Gastroesophageal sphincter (tissue), 4 donors: ENCODE measurements at places on chromosomes 1 and 21.

GRCh38 chr1:109271458-109271857 is 11.5 kb downstream of the PSRC1 start:
- no peak for ATAC-seq

GRCh38 chr21:36163750-36164741 is 7.4 kb downstream of the DOP1B start:
- no peak for ATAC-seq

GRCh38 chr1:53295726-53296116 is 32.1 kb downstream of the LRP8 start:
- ATAC-seq, result no peak

DNA sequence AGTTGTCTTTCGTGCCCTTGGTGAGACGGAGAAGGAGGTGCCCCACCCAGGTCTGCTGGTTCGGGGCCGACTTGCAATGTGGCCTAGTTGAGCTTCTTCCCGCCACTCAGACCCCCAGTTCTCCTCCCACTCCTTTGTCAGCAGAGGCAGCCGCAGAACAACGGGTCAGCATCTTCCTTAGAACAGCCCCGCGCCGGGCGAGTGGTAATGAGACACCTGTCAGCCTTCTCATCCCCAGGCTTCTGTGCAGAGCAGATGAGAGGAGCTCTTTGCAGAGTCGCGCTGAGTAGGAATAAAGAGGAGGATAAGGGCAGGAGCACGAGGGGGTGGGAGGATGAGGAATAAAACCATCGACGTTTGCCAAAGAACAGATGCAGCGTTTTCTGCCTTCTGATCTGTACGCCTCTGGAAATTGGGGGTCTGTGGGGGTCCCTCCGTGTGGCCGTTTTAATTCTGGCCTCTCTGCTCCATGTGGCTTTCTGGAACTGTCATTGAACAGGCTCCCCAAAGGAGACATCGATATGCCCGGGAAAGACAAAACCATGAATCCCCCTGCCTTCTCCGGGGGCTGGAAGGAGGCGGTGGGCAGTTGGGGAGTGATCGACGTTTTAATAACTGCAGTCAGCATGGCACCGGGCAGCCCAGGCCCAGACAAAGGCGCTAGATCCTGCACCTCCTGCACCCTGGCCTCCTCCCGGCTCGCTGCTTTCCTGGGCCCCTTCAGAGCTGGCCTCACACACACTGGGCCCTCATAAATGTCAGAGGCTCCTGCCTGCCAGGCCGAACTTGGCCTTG is 27.5 kb upstream of the IGSF21 start:
- ATAC-seq, result no peak

DNA sequence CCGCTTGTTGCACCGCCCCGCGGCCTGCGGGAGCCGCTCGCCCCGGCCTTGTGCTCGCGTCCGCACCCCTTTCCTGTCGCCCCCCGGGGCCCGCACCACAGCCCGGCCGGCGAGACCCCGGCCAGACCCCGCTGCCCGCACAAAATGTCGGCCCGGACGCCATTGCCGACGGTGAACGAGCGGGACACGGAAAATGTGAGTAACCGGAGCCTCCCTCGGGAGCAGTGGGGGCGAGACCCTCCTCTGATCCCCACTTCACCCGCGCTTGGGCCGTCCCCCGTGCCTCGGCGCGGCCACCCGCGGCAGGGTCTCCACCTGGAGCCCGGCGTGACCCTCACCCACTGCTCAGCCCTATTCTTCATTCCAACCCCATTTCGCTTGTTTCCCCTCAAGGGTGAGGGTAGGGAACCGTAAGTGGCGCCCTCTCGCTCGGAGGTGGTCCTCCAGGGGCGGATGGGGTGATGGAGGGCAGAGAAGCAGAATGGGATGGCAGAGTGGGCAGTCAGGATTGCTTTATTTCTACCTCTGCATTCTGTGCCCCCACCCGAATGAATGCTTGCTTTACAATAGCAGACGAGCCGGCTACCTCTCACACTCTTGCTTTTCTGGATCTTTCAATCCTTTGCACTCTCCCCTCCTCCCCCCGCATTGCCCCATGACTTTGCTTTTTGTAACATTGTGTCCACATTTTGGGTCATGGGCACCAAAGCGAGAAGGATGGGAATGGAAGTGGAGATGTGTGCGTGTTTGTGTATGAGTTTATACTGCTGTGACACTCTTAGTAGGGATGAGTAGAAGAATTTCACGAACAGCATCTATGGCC is 954 bp downstream of the MARK1 start:
- peak; percentile 10 for ATAC-seq

GRCh38 chr1:199038156-199038555 is 399.3 kb downstream of the PTPRC start:
- no peak for ATAC-seq

DNA sequence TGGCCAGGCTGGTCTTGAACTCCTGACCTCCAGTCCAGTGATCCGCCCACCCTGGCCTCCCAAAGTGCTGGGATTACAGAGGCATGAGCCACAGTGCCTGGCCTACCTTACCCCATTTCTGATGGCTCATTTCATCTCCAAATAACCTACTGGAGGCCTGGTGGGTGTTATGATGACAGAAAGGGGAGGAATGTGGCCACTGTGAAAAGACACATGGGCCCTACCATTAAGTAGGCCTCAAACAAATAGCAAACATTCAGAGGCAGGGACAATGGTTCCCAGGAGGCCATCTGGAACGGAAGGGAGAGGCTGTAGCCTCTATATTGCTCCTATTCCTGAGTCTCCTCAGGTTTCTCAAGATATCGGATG is 932 bp upstream of the FCRLA start:
- no peak for ATAC-seq

- no peak for ATAC-seq
These were observed 67.9 kb downstream of the SLC44A5 start for GRCh38 chr1:75542818-75543570.

DNA sequence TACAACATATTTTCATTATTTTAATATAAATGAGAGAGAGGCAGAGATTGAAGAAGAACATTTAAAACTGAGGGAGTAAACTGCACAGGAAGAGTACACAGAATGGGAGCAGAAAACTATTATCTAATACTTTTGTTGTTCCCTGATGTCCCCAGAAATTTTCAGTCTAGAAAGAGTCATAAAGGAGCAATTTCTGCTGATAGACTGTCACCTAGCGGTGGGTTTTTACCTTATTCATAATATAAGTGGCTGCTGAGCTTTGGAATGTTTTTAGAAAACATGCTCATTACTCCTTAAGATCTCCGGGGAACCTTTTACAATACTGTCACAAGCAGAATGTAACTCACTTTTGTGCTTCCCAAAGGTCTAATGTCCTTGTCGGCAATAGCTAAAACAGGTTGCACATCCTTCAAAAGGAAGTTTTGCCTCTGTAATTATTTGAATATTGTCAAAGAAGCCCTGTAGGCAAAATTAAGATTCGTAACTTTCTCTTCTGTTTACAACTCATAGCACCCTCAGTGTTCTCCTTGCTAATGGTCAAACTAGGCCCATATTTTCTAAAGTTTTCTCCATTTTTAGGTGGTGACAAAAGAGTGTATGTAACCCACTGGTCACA is 4.9 kb upstream of the NPL start:
- no peak for ATAC-seq

- ATAC-seq, result peak; percentile 30
These were observed 40.2 kb downstream of the PLXNA2 start for GRCh38 chr1:208203848-208204609.

DNA sequence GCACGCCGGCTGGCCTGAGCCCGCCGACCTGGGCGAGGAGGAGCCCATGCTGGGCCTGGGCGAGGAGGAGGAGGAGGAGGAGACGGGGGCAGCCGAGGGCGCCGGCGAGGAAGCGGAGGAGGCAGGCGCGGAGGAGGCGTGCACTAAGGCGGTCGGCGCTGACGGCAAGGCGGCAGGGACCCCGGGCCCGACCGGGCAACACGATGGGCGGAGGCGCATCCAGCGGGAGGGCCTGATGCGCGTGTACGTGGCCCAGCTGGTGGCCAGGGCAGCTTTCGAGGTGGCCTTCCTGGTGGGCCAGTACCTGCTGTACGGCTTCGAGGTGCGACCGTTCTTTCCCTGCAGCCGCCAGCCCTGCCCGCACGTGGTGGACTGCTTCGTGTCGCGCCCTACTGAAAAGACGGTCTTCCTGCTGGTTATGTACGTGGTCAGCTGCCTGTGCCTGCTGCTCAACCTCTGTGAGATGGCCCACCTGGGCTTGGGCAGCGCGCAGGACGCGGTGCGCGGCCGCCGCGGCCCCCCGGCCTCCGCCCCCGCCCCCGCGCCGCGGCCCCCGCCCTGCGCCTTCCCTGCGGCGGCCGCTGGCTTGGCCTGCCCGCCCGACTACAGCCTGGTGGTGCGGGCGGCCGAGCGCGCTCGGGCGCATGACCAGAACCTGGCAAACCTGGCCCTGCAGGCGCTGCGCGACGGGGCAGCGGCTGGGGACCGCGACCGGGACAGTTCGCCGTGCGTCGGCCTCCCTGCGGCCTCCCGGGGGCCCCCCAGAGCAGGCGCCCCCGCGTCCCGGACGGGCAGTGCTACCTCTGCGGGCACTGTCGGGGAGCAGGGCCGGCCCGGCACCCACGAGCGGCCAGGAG is 7.2 kb upstream of the IBA57 start:
- no peak for ATAC-seq
